ENCODE measurements at places on chromosomes 3 and 15.

GRCh38 chr3:65950340-65951326 is 88.1 kb downstream of the MAGI1 start:
- no peak for DNase-seq

DNA sequence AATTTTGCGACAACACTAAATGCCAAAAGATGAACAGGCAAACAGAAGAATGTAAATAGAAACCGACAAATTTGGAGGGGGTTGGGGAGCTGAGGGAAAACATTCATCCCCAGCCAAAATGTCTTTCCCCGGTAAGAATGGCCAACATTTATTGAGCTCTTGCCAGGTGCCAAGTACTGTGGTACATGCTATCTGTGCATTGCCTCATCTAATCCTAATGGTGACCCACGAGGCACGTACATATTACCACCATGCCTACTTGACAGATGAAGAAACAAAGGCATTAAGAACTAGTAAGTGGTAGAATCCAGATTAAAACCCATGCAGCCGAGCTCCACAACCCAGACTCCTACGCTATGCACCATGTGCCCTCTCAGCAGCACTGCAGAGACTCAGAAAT is 205.7 kb downstream of the STT3B start:
- DNase-seq = no peak

DNA sequence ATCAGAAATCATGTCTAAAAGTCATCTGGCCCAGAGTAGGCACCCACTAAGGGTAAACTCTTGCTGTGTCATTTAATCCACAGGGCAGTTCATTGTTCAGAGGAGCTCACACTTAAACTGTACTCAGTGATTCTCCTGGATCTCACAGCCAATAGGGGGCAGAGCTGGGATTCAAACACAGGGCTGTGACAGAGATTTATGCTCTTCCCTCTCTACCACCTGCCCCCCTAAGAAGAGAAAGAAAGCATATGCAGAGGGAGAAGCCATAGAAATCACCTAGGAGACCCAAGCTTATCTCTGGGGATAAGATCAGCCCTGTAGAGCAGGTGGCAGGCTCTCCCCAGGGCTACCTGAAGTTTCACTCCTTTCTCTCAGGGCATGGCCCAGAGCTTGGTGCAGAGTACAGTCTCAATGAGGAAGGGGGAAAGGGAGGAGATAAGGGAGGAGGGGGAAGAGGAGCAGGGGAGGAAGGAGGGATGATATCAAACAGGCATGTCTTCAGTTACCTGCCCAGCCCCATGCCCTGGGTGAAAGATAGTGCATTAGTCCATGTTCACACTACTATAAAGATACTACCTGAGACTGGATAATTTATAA is 51.8 kb upstream of the ADPGK start:
- no peak for DNase-seq

DNA sequence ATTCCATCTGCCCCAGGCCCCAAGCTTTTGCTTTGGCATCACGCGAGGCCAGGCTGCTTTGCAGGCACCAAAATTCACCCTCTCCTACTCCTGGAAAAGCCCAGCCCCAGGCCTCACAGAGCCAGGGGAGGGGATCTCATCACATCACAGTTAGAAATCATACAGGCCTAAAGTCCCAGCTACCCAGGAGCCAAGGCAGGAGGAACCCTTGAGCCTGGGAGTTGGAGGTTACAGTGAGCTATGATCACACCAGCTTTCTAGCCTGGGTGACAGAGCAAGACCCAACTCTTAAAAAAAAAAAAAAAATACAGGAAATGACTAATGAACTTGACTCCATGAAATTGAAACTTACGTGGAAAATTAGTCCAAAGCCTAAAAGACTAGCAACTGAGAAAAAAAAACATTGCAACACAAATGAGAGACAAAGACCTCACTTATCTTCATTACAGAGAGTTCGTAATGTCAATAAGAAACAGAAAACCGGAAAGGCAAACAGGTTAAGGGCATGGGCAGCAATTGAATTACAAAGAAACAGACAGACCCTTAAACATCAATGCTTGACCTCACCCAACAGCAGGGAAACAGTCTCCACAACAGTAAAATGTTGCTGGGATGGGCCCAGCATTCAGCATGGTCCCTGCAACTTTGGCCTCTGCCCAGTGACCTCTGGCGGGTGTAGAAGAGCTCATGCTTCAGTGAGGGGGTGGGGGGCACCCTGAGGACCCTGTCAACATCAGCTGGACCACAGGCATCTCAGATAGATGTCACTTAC is 151.5 kb downstream of the LRRK1 start:
- DNase-seq = no peak

GRCh38 chr15:88388686-88389085 is 78.5 kb downstream of the MRPL46 start:
- no peak for DNase-seq

- DNase-seq = no peak
These were observed 1457.9 kb upstream of the CADM2 start for GRCh38 chr3:83500931-83501330.

DNA sequence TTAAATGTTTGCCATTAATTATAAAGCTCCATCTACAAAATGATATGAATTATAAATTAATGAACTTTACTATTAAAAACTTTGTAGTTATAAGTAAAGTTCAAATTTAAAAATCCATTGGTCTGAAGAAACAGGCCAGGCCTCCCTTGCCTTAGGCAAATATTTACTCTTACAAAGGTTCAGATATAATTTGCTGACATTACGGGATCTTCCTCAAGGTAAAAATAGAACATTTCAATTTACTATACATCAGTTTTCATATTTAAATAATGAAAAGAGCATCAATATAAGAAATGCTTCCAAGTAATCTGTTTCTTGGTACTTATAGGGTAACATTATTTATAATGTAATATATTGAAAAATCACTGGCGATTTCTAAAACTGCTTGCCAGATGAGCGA is 3.7 kb downstream of the CMTM6 start:
- no peak for DNase-seq

- no peak for DNase-seq
These were observed 16.8 kb upstream of the SRP14 start for GRCh38 chr15:40055576-40056293.
